ENCODE measurements at places on chromosomes 16 and 17.

GRCh38 chr17:47643116-47643515, 6.6 kb upstream of the KPNB1 start:
- no peak for DNase-seq

DNA sequence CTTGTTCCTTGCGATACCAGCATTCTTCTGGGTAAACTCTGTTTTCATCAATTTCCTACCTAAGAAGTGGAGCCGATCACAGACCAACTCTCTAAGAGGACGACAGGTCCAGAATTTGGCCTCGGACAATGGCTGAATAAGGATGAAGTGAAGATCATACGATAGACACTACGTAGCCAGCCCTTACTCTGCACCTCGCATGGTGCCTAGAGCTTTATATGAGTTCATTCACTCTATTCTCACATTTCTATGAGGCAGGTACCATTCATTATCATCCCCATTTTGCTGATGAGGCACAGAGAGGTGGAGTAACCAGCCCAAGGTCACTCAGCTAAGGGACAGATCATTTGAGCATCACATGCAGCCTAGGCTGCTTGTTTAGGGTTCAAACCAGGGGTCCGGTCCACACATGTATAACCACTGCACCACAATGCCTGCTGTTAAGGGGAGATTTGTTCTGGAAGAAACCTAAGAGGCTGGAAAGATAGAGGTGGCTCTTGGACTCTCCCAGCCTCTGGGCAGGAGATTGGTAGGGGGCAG, 78.6 kb downstream of the MYH11 start:
- no peak for DNase-seq

- DNase-seq = no peak
Measured at GRCh38 chr17:39183045-39183444, 14.4 kb downstream of the CACNB1 start.

DNA sequence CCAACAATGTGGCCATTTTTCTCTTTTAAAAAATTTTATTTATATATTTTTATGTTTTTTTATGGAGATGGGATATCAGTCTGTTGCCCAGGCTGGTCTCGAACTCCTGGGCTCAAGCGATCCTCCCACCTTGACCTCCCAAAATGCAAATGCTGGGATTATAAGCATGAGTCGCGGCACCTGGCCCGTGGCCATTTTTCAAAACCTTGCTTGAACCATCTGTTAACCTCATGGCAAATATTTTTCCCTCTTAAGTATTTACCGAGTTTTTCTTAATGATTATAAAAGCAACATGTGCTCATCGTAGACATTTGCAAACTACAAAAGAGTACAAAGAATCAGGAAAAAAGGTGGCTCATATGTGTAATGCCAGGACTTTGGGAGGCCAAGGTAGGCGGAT, 127.6 kb downstream of the ABCC6 start:
- DNase-seq = no peak

DNA sequence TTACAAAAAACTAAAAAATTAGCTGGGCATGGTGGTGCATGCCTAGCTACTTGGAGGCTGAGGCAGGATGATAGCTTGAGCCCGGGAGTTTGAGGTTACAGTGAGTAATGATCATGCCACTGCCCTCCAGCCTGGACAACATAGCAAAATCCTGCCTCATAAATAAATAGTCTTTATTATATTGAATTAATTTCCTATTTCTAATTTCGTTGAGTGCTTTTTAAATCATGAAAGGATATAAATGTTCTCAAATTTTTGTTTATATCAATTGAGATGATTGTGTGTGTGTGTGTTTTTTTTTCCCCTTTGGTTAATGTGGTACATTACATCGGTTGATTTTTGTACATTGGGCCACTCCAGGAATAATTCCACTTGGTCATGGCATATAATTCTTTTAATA, 32.0 kb upstream of the AQP8 start:
- DNase-seq = no peak

DNA sequence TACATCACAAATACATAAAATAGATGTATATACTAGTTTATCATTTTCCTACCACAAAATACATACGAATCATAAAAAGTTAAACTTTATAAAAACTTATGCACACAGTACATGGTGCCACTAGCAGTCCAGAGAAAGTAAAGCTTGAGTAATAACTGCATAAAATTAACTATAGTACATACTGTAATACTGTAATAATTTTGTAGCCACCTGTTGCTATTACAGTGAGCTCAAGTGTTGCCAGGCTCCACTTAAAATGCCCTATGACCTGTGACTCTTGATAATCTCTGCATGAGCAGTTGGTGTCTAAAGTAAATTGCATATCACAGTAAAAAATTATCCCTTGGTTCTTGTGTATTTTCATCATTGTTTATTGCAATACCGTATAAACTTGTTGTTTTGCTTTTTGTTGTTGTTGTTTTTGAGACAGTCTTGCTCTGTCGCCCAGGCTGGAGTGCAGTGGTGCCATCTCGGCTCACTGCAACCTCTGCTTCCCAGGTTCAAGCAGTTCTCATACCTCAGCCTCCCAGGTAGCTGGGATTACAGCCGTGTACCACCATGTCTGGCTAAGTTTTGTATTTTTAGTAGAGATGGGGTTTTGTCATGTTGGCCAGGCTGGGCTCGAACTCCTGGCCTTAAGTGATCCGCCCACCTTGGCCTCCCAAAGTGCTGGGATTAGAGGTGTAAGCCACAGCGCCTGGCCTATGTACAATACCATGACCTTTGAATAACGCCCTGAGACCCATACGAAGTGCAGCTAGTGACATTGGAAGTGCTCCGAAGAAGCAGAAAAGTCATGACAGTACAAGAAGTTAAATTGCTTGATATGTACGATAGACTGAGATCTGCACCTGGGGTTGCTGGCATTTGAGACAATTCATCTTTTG, 6.6 kb downstream of the LUC7L3 start:
- DNase-seq = no peak

DNA sequence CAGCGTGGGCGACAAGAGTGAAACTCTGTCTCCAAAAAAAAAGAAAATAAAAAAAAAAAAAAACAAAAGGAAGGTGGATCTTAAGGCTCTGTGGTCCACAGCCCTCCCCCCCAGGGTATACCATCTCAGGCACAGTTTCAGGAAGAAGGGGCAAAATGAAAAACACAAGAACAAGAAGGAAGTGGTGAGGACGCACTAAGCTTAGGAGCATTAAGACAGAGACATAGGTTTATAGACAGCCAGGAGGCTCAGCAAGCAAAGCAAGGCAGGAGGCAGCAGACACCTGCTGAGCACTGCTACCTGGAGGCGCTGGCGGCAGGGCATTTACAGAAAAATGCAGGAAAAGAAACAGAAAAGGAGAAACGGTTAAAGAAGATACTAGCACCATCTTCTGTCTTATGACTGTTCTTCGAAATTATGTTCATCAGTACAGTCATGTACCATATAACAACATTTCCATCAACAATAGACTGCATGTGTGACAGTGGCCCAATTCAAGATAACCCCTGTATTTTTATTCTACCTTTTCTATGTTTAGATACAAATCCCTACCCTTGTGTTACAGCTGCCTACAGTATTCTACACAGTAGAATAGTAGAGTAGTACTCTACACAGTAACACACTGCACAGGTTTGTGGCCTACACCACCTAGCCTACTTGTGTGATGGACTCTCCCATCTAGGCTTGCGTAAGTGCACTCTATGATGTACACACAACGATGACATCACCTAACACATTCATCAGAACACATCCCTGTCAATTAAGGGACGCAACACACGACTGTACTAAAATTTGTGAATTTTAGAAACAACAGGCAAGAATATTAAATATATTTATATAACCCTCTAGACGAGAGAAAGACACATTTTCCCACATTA, 62.5 kb downstream of the XPO6 start:
- DNase-seq = peak; percentile 48

GRCh38 chr17:81248649-81249048, 9.5 kb downstream of the NDUFAF8 start:
- DNase-seq = no peak

DNA sequence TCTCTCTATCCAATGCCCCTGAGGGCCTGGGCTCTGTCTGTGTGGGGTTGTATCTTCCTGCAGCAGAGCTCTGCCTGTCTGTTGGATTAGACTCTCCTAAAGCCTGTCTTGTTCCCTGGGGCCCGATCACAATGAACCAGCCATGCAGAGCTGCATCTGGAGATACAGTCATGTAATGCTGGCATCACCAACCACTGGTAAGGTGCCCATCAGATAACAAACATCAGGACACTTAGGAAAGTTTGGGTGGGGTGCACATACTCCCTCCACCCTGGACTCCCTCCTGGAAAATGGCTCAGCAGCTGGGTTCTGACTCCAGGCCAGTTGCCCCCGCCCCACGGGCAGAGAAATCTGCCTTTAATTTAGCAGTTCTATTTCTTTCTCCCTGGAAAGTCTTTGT, 61.3 kb upstream of the BRD7 start:
- no peak for DNase-seq

DNA sequence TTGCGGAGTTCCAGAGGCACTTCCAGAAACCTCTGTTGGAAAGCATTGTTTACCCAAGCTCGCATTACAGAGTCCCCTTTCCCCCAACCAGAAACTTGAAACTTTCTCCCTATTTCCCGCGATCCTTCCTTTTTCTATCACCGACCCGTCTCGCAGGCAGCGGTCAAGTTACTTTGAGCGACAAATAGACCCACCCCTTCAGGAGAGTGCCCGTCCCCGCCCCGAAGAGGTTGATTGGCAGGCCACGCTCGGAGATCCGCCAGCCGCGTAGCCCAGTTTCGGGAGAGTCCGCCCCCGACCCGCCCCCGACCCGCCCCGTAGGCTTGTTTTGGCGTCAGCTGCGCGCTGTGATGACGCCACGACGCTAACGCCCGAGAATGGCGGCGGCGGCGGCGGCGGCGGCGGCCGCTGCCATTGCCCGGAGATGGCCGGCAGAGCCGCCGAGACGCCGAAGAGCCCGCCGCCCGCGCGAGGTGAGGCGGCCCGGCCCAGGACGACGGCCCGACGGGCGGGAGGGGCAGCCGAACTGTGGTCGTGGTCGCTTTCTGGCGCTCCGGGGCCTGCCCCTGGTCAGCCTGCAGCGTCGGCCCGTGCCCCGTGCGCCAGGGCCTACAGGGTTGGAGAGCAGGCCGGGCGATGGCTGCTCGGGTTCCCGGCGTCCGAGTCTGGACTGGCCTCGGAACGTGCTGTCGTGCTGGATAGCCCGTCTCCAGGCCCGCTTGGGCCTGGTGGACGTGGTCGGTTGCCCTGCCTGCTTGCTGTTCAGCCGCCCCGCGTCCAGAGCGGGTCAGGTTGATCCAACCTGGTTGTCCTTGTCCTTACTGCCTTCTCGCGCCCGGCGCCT, at the start of gene PSKH1:
PSKH1 (plus strand) TSS at position 356 of the 844 bp plus-strand sequence. CDS start 15,496 bp downstream, outside the sequence.
- peak; percentile 81 for DNase-seq
